ENCODE measurements at places on chromosomes 1 and 21.

GRCh38 chr1:246608616-246609376 is 42.5 kb downstream of the CNST start:
- DNase-seq: peak; percentile 19

- no peak for DNase-seq
Measured at GRCh38 chr1:64041371-64042131, 161.9 kb upstream of the UBE2U start.

- no peak for DNase-seq
Measured at GRCh38 chr1:172321451-172321850, 99.0 kb upstream of the C1orf105 start.

GRCh38 chr1:72662918-72663317 is 380.6 kb upstream of the NEGR1 start:
- no peak for DNase-seq

DNA sequence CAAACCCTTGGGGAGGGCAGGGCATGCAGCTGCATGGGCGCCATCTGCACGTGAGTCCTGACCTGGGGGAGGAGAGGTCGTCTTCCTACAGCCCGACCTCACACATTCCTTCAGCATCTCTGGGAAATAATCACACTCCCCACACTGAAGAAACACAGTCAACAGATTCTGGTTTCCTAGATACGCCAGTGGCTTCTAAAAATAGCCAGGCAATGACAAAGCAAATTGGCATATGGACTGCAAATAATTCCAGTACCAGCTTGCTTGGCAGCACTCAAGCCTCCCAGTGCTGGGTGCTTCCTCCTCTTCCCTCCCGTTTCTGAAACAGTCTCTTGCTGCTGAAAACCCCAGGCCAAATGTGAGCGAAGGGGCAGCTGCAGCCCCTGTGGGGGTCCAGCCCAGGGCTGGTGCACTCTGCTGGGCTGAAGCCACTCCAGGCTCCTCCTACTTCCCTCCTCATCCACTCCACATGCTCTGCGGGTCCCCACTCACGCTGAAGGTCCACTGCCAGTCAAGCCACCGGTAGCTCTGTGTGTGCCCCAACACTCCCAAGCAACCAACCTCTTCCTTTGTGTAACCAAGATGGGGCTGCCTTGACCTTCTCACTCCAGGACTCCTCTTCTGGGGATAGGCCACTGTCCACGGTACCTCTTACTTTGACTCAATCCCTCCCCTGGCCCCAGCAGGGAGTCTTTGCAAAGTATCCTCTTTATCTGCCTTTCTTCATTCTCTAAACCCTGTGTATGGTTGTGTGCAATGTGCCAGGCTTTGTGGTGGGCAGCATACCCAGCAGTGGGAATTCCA is 69.0 kb downstream of the KCND3 start:
- no peak for DNase-seq

Data from activated T-cell treated with anti-CD3 and anti-CD28 coated beads for 48 hours (primary cell).